ENCODE measurements at places on chromosomes 6 and 20.

- DNase-seq, result no peak
These were observed 14.2 kb upstream of the FRK start for GRCh38 chr6:116074732-116075390.

DNA sequence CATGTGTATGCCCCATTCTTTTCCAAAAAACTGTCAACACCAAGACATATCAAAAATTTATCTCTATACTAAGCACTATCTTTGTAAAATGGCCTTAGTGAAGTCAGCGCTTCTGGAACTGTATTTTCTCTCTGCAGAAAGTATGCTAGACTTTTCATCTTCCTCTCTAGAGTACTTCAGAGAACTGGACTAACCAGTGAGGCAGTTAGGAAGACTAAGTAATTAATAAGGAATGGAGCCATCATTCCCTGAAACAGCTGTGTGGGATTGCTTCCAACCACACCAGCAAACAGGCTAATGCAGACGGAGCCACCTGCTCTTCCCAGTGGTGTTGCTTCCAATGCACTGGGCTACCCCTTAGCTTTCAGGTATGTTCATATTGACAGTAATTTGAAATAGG is 169.1 kb upstream of the FUT9 start:
- no peak for DNase-seq

GRCh38 chr6:105991561-105992314 is 94.4 kb upstream of the PRDM1 start:
- peak; percentile 20 for DNase-seq

DNA sequence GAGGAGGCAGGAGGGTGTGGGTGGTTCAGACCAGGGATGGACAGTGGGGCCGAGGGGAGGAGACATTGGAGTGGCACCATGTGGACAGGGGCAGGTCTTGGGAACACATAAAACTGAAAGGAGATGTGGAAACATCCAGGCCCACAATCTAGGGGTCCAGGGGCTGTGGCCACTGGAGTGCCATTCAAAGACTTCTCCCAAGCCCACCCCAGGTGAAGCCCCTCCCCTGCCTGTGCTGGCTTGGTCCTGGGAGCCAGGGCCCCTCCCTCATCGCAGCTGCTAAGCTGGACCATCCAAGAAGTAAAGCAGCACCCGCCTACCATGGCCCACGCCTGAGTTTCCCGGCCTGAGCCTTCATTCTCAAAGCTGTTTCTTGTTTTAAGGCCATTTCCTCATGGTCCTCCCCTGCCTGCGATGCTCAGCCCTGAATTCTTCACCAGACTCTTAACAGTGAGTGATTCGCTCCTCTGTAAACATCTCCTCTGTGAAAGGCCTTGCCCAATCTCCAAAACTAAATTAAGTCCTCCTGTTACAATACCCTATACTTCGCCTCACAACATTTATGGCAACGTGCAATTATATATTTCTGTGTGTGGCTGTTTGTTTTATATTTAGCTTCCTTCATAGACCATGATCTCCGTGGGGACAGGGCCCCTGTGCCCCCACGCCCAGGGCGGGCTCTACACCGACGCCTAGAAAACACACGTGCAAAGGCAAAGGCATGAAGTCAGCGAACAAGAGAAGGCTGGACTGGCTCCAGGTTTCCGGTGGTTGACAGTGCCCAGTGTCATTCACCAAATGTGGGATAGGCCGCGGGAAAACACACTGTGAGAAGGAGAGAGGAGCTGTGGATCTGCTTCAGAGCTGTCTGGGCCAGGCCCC is 267.8 kb downstream of the ERMARD start:
- DNase-seq, result no peak

- no peak for DNase-seq
These were observed 19.9 kb downstream of the GLYATL3 start for GRCh38 chr6:49519660-49520059.

DNA sequence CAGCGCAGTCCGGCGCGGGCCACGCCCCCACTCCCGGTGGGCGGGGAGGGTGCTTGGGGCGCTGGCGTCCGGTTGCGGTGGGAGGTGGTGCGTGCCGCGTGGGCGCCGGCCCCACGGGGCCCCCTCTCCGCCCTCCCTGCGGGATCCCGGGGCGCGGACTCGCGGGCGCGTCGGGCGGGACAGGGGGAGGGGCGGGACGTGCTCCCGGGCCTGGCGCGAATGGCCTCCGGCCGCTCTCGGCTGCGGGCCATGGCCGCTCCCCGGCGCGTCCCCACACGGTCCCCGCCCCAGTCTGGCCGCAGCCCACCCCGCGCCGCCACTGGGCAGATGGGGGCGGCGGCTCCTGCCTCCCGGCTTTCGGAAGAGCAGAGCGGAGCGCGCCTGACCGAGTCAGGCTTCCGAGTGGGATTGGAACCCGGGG is 771 bp upstream of the PPP1R3G start:
- DNase-seq, result no peak

DNA sequence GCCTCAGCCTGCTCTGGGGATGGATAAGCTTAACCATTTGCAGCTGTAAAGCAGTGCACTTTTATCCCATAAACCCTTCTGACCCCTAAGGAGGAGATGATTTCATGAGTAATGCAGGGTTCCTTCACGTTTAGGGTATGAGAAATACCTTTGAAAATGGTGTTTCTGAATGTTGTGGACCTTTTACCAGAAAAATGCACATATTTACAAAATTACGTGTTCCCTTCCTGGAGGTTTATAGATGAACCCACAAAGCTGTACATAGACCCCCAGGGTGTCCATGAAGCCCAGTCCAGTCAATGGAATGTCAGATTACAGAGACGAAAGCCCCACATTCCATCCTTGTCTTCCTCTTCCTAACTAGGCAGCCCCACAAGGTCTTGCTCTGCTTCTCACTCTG is 78.6 kb upstream of the INSM1 start:
- no peak for DNase-seq

- DNase-seq, result no peak
These were observed 11.3 kb downstream of the NT5E start for GRCh38 chr6:85460921-85461797.

GRCh38 chr20:4263036-4263435 is 247.7 kb upstream of the RNF24 start:
- no peak for DNase-seq

DNA sequence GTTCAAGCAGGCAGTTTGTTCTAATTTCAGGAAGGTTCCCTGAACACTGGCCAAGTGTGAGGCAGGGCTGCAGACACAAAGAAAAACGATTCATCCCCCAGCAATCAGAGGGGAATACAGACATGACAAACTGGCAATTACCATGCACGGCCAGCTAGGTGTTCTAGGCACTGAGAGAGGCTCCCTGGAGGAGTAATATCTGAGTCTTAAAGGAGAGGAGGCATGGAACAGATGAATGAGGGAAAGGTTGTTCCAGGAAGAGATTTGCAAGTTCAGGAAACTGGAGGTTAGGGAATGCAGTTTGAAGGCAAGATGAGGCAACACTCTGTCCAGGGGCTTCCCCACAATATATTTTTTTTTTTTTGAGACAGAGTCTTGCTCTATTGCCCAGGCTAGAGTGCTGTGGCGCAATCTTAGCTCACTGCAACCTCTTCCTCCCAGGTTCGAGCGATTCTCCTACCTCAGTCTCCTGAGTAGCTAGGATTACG is 11.1 kb downstream of the RRAGD start:
- DNase-seq, result no peak

Data from activated T-helper 1 cell treated with anti-CD3 and anti-CD28 coated beads, Interleukin-2, amount 50 U/mL, for 16 hours (primary cell).